ENCODE measurements at places on chromosomes 4 and X.

DNA sequence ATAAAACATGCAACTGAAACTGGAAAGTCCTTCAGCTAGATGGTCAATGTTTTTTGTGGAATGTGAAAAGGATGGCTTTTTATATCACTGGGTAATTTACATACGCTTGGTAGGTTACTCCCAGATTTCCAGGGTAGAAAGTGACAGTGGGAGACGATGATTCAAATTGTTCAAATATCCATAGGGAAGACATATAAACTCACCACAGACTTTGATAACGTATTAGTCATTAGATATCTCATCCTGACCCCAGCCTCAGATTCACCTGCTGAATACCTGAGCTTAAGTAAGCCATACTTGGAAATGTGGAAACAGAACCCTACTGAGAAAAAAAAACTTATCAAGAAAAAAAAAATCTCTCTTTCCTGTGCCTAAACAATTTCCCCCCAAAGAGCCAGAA lies 169.4 kb downstream of the ZNF674 start:
- no peak for DNase-seq

GRCh38 chr4:51853027-51853682 lies 10.2 kb downstream of the DCUN1D4 start:
- peak; percentile 29 for DNase-seq

DNA sequence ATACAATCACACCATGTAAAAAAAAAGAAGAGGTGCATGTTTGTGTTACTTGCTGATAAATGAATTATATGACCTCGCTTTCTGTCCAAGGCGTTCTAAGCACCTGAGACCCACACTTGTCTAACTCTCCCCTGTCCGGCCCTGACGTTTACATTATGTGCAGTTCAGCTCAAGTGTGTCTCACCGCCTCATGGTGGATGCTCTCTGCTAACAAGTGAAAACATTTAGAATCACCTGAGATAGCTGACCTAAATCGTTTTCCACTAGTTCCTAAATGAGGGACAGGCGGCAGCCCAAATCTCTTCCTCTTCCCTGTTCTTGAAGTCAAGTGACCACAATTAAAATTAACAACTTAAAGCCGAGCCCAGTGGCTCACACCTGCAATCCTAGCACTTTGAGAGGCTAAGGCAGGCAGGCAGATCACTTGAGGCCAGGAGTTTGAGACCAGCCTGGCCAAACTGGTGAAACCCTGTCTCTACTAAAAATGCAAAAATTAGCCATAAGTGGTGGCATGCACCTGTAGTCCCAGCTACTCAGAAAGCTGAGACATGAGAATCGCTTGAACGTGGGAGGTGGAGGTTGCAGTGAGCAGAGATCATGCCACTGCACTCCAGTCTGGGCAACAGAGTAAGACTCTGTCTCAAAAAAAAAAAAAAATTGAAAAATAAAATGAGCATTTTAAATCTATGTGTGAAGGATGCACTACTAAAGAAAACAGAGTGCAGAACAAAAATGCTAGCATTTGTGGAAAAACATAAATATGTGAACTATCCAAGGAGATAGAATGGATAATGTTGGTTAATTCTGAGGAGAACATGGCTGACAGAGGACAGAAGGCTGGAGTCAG lies 3.9 kb upstream of the TIFA start:
- DNase-seq = no peak

DNA sequence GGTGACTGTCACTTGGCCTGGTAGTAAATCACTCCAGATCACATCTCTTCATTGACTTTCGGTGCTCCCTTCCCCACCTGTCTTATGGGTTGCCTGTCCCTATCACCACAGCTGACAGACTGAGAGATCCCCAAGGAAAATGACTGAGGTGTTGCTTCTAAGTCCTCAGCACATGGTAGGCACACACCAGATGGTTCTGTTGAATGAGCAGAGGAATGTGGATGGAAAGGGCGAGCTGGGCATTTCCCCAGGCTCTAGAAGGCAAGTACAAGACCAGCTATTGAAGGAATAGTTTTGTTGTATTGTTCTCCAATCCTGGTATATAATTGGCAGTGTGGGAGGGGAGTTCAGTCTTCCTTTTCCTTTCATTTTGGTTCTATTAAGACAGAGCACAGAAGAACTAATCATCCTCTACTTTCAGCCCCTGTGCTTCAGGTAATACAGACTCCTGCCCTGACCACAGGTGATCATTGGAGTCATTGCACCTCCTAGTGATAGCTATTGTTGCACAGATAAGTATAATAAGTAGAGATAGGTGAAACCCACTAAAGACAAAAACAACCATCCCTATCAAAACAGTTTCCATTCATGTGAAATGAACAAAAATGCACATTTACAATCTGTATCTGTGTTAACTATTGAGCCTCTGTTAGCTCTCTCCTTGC lies 158.6 kb downstream of the TRAM1L1 start:
- peak; percentile 1 for DNase-seq

GRCh38 chrX:40448793-40449192 lies 132.0 kb upstream of the ATP6AP2 start:
- DNase-seq = no peak

DNA sequence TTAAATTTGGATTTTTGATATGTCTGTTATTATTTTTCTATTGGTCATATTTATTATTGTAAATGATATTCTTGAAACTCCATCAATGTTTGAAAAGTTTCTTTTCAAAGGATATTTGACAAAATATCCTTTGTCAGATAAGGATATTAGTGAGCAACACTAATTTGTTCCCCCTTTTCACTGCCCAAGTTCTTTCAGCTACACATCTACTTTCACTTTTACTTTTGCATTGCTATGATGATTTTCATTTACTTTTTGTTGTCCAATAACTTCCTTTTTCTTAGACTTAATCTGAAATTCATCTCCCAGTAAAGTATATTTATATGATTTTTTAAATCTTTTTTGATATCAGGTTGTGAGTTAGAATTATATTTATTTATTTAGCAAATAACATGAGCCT lies 542.3 kb upstream of the ADGRL3 start:
- DNase-seq = no peak

DNA sequence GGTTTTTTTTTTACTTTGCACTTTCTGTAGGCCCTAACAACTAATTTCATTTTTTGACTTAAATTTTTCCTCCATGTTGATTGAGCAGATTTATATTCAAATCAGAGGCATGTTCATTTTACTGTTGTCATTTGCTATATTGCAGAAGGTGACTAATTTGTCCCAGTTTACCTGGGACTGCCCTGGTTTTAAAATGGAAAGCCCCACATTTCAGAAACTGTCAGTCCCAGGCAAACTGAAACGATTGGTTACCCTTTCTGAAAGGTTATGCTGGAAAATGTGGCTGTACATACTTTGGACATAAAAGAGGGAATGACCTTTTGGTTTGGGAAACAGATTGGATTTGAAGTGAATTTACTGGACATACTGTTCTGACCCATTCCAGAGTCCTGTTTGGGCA lies 160.0 kb downstream of the SPCS3 start:
- no peak for DNase-seq

DNA sequence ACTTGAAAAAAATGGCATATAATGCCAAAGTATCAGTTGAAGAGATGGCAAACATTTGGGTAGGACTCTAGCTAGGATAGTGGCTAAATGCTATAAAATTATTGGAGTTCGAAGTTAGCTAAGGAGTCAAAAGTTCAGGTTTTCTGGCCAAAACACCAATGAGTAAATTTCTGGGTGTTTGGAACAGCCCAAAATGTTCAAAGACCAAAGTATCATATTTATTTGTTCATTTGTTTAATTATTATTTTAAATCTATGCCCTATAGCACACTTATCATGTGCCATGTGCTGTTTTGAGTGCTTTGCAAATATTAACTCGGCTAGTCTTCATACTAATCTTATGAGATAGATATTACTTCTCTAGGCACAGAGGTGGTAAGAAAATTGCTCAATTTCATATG lies 285.5 kb downstream of the TEX13C start:
- DNase-seq = no peak

DNA sequence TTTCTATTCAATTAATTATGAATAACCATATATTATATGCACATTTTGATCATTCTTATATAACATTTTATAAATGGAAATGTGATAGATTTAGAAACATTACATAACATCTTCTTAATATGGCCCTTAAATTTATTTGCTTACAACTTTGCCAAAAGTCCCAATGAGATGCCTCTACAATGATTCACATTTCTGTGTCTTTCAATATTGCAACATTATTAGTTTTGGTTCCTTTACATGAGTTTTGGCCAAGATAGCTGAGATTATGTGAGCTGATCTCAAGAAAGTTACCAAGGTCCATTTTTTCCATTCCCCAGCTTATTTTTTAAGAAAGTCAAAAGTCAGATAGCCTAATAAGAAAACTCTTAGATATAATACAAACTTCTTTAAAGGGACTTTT lies 361.2 kb downstream of the PCDH7 start:
- DNase-seq = peak; percentile 36

DNA sequence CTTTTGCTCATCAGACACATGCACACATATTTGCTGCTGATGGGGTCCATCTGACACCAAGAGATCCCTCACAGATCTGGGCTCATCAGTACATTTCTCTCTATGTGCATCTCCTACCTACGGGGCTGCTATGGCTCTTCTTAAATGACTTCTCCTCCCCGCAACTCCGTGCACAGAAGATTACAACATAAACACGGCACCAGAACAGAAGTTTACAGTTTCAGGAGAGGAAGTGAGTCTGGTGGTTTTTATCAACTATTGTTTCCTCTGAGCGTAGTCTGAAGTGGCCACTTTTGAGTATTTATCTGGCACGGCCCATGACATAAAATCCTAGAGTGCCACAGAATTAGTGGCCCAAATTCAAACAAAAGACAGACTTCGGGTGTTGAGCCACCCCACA lies 263.8 kb downstream of the PRDM5 start:
- DNase-seq = no peak

GRCh38 chr4:70225824-70226223 lies at the start of gene FDCSP:
FDCSP (plus strand) TSS chr4:70226124; CDS start chr4:70231195, 5,071 bp downstream.
- no peak for DNase-seq

- DNase-seq = peak; percentile 64
Measured at GRCh38 chrX:70219938-70220764, 14.3 kb upstream of the AWAT1 start.

- peak; percentile 42 for DNase-seq
Measured at GRCh38 chrX:110145854-110146253, 142.9 kb downstream of the TMEM164 start.

GRCh38 chr4:54913751-54914526 lies 211.5 kb downstream of the KDR start:
- DNase-seq = peak; percentile 50

GRCh38 chr4:165604181-165604580 lies 225.4 kb downstream of the CPE start:
- no peak for DNase-seq

- DNase-seq = no peak
Measured at GRCh38 chr4:8514391-8514790, 65.8 kb upstream of the GPR78 start.

- DNase-seq = no peak
Measured at GRCh38 chr4:100060765-100061416, 110.8 kb upstream of the H2AZ1 start.

GRCh38 chrX:136086521-136086920 lies 60.8 kb upstream of the FHL1 start:
- DNase-seq = no peak

- DNase-seq = peak; percentile 46
Measured at GRCh38 chr4:83361416-83362103, 26.9 kb upstream of the HPSE start.

GRCh38 chr4:173478201-173478912 lies 51.7 kb downstream of the HAND2 start:
- DNase-seq = peak; percentile 80

DNA sequence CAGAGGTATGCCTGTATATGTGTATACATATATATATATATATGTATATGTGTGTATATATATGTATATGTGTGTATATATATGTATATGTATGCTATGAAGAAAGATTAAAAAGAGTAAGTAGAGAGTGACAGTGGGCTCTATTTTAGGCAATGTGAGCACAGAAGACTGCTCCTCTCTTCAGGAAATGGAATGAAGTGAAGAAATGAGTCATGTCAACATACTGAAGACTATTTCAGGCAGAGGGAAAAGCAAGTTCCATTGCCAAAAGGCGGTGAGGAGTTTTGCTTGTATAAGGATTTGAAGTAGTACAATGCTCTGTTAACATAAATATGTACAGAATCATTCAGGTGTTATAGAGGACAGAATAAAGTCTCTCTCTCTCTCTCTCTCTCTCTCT lies 773.2 kb upstream of the FTHL17 start:
- peak; percentile 32 for DNase-seq

DNA sequence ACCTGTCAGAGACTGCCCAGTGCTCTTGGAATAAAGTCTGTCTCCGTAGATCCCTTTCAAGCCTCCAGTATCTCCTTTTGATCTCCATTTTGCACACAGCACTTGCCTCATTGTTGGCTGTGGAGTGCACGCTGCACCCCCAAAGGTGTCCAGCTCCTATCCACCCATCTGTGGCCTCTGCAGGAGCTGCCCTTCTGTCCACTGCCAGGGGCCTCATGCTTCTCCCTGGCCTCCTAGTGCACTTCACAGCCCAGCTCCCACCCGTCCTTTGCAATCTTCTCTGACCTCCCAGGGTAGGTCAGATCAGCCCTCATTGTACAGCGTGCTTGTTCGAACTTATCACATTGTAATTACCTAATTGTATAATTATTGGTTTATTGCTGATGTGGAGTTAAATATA lies 18.9 kb downstream of the KIT start:
- no peak for DNase-seq

- no peak for DNase-seq
Measured at GRCh38 chrX:104013158-104013557, 350 bp downstream of the H2BW1 start.

DNA sequence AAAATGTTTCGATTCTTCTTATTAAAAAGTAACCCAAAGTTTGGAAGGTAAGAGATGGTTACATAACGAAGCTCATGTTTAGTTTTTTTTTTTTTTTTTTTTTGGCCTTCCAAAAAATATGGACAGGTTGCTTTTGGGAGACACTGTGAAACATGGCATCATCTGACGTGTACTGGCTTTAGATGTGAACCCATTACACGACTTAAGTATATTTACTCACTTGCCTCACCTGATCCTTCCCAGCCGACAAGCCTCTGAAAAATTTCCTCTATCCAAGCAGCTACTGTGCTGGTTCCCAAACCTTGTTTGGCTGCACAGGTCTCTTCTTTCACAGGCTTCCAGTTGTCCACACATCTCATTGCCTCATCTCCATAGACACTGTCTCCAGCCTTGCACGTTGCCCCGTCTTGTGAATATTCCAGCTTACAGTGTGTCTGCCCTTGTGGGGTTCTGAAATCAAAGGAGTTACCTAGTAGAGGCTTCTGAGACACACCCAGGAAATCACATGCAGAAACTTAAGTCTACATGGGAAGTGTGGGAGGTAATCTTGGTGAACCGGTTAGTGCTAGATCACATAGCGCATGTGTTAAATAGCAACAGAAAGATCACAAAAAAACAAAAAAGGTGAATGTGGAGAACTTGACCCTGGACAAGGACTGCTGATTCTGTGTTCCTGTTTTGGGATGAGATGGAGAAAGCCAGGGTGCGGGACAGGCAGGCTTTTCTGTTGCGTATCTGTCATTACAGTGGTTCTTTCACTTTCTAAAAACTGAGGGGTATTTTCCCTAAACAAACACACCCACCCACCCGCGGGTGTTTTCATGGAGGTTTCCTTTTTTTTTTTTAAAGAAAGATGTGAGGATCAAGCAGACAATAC lies 328.6 kb downstream of the ARHGAP10 start:
- DNase-seq = no peak
